HS-5 (cell line): ENCODE measurements at places on chromosomes 3 and 15.
A peak's percentile ranks its signal among the peaks of the same experiment; 100 is the strongest.

GRCh38 chr3:143265501-143266070, 146.0 kb downstream of the CHST2 start:
- no peak for DNase-seq

- peak; percentile 74 for DNase-seq
Observed at GRCh38 chr3:98151241-98151640, 4.0 kb downstream of the OR5H14 start.

DNA sequence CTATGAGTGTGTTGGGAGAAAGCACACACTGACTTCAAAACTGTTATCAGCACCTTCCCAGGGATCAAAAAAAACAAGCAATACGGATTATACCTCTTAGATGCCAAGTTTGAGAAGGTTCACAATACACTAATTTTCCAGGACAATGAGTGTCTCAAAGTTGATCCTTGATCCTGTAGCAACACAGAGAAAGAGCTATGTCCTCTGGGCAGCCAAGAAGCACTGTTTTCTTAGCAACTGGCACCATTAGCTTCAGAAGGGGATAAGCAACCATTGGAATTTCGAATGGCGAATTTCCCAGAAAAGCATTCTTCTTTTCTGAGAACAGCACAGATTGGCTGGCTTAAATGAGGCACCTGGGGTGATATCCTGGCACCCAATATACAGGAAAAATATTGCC, 270.3 kb upstream of the RORA start:
- DNase-seq: no peak

DNA sequence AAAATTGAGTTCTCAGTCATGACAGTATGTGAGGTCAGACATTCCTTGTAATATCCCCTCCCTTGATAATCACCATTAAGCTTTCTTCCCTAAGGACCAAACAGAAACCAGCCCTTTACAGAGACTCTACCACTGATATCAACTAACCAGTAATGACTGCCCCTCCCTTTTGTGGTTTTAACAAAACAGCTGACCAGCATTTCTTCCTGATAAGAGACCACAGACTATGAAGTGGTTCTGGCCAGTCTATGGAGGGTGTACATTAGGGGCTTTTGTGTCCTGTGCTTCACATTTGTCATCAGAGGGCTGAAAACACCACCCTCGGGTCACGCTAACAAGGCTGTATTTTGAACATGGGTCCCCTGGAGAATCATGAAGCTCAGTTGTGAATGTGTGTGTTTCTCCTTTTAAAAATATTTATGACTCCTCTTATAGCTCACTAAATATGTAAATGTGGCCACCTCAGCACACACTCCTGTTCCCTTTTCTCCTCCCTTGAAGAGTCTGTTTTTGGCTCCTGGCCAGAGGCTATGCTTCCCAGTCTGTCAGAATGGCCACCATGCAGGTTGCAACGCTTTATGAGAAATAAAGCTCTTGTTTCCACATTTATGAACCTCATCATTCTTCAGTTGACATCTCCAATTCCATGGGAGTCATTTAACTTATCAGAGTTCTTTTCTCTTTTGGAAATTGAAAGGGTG, 239.3 kb downstream of the CPNE4 start:
- no peak for DNase-seq

- no peak for DNase-seq
Observed at GRCh38 chr3:104514371-104514770, 852.3 kb upstream of the ALCAM start.

DNA sequence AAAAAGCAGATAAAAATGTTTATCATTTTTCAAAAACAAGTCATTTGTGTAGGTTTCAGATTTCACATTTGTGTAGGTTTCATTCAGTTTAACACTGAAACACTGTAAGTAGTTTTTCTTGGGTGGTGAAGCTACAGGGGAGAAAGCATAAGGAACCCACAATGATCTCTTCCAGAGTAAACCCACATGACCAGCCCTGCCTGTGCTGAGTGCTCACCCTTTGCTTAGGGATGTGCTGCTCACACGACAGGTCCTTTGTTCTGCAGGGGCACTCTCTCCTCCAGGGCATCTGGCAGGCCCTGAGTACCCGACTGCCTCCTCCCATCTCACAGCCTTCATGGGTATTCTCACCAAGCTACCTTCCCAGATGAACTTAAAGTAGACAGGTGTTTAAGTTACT, 28.9 kb downstream of the ZXDC start:
- no peak for DNase-seq

GRCh38 chr15:42218953-42219592, 11.0 kb upstream of the VPS39 start:
- DNase-seq: no peak

GRCh38 chr3:172112078-172112733, 72.8 kb downstream of the FNDC3B start:
- no peak for DNase-seq

DNA sequence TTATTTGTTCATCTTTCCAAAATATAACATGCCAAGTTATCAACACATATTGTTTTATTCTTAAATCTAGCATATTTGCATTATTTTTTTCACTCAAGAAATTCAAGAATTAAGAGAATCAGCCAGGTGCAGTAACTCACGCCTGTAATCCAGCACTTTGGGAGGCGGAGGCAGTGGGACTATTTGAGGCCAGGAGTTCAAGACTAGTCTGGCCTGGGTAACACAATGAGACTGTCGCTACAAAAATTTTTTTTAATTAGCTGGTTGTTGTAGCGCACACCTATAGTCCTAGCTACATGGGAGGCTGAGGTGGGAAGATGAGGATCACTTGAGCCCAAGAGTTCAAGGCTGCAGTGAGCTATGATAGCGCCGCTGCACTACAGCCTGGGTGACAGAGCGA, 10.5 kb downstream of the DCUN1D1 start:
- no peak for DNase-seq

DNA sequence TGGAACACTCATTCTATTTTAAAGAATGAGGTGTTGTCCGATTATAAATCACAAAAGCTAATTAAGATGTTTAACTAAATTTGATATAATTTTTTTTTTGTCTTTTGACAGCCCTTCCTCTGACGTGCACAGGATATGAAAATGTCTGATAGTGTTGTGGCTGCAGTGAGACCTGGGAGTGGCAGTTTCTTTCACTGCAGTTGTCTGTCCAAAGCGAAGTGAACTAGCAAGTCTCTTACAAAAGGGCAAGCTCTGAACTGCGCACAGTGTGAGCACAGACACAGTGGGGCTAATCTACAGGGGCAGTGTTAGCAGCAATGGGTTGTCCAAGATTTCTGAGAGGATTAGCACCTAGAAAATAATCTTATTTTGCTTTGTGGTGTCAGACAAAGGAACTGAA, 29.1 kb upstream of the MYRIP start:
- DNase-seq: no peak
